ENCODE measurements at places on chromosomes 3 and 15. TPM values are rescaled to one million over a fixed set of nuclear protein-coding genes. Genes with fewer than 3 reads are reported as not detected.

GRCh38 chr15:65426216-65426853 lies 3.6 kb upstream of the IGDCC4 start:
- no peaks in the 10 kb centered on the region for H3K36me3 ChIP-seq
- H3K4me3 ChIP-seq, result no peak overlapping the region
- no peak overlapping the region for H3K27ac ChIP-seq

- H3K36me3 ChIP-seq, result no peaks in the 10 kb centered on the region
- no peak overlapping the region for H3K4me3 ChIP-seq
- no peak overlapping the region for H3K27ac ChIP-seq
These were observed 18.0 kb downstream of the APOD start for GRCh38 chr3:195565716-195566115.

GOLGA8J gene
- not detected for total RNA-seq

STRIT1 gene
- total RNA-seq, result not detected
